ENCODE measurements at places on chromosomes 12 and 14.

DNA sequence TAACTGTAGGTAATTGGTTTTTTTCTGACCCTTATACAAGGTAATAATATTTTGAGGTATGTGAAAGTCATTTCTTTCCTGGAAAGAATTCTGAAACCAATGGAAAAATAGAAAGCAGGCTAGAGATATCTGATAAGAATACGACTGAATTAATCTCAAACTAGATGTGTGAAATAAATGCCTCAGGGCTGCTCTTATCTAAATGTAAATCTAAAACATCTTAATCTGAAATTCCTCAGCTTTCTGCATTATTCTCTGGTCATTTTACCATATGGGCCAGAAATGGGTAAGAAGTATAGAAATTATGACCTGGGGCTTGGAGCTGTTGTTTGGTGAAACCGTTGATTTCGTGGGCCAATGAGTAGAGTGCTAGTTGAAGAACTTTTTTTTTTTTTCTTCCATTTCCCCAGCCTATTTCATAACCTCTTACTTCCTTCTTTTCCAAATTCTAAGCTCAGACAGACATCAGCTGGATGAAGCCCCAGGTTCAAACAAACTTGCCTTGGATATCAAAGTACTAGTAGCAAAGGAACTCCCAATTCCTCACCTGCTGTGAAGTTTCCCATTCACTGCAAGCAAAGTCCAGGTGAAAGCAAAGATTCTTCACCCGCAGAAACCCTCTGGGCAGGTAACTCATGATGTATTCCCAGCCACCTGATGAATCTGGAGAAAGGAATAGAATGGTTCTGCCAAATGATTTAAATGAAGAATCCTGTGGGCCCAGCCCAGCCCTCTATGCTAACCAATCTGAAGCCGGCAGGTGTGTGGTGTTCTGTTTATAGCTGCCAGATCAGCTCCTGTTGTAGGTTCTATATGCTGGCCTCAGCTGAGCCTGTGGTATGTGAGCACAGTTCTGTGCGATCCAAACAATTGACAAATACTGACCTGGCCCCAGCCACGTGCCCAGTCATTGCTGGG lies 9.7 kb upstream of the FOS start:
- DNase-seq: no peak

GRCh38 chr12:106205208-106206069 lies 42.4 kb downstream of the CKAP4 start:
- peak; percentile 73 for DNase-seq

DNA sequence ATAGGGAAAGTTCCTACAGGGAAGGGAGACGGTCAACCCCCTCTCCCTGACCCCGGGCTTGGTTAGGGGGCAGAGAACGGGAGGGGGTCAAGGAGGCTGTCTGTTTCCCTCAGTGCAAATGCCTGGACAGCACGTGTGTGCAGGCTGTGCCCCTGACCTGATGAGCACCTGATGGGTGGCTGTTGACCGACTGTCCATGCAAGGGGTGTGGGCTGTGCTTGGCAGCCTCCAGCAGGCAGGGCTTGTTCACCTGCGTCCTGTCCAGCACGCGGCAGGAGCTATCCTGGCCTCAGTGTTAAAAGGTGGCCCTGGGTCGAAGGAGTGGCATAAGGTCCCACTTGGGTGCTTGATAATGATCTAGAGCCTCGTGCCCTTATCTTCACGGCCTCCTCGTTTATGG lies 221.0 kb downstream of the CACNA1C start:
- DNase-seq: no peak

DNA sequence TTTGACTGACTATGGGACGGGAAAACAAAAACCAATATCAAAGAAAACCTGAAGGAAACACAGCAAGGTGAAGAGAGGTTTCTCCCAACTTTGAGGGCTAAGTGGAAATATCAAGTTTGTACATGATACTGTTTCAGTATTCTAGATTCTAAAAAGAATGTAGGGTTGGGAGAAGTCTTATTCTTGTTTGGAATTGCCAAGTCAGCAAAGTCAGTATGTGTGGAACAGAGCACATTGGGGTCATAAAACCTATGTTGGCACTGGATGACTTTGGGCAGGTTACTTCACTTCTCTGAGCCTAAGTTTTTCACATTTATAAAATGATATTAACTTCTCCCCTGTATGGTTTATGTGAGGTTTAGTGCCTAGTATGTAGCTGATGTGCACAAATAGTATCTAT lies 182.2 kb downstream of the ANO4 start:
- no peak for DNase-seq

GRCh38 chr14:100557658-100558057 lies 29.6 kb downstream of the BEGAIN start:
- DNase-seq: peak; percentile 95

Data from NCI-H524 (cell line).